ENCODE measurements at places on chromosomes 11 and 22.

- no peak for DNase-seq
Measured at GRCh38 chr11:289398-289711, 429 bp downstream of the PGGHG start.

DNA sequence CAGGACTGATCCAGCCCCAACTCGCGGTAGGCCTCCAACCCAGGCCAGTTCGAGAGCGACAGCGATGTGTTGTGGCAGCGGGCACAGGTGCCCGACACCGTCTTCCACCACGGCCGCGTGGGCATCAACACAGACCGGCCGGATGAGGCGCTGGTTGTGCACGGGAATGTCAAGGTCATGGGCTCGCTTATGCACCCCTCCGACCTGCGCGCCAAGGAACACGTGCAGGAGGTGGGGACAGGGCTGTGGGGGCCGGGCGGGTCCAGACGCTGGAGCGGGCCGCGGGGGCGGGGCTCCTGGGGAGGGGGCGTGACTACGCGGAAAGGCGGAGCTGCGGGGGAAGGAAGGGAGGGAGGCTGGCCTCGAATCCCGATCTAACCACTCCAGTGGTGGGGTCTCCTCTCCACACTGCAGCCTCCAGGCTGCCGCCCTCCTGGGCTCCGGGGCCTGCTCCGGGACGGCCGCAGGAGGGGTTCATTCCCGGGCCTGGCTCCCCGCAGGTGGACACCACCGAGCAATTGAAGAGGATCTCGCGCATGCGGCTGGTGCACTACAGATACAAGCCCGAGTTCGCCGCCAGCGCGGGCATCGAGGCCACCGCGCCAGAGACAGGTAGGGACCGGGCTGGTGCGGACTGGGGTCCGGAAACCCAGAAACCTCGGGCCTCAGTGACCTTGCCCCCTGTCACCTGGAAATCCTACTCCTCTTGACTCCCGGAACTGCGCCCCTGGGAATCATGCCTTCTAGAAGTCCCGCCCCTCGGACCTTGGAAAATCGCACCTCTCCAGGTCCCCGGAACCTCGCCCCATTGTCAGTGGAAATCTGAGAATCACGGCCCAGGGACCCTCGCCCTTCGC lies 14.9 kb downstream of the TMEM258 start:
- no peak for DNase-seq

DNA sequence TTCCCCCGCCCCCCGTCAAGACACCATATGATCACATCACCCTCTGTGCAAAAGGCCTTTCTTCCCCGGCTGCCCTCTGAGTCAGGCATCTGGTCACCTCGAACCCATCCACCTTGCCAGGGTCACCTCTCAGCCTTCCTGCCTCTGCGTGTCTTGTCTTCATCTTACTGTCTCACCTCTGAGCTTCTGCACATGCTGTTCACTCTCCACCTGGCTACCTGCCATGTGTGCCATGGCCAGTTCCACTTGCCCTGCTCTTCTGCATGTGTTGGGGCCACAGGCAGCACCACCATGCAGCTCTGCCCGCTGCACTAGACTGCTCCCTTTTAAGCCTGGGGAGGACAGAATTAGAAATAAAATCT lies 9.8 kb downstream of the ZNF74 start:
- no peak for DNase-seq

- DNase-seq = no peak
Measured at GRCh38 chr22:36395915-36396314, 8.1 kb upstream of the MYH9 start.

DNA sequence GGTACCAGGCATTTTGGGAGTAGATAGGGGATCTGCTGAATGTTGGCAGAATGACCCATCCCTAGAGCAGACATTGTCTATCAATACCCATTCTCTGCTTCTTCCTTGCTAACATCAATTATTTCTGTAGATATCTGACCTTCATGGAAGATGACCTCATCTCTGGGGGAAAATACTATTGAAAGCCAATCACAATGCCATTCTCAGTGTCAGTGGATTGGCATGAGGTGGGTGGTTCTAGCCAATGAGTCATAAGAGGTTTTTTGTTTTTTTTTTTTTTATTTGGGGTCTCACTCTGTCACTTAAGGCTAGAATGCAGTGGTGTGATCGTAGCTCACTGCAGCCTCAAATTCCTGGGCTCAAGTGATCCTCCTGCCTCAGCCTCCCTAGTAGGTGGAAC lies 42.5 kb downstream of the SNX19 start:
- no peak for DNase-seq

- no peak for DNase-seq
Measured at GRCh38 chr22:37979782-37980181, 4.6 kb downstream of the SOX10 start.

- peak; percentile 100 for DNase-seq
Measured at GRCh38 chr22:49517211-49517610, 310.5 kb downstream of the BRD1 start.

GRCh38 chr22:26852176-26852575 lies 194.8 kb downstream of the MIAT start:
- DNase-seq = no peak

DNA sequence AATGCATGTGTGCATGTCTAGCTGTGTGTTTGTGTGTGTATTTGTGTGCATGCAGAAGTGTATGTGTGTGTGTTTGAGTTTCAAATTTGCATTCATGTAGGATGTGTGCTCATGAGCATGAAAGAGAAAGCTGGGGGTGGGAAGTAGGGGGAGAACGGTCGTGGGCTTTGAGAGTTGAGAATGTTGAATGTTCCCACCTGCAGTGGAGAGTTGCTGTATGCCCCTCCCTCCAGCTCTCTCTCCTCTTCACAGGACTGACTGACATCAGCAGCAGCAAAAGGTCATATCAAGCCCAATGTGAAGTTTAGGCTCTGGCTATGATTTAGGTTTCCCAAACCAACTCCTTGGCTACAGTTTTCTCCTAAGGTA lies 63.8 kb upstream of the RRAS2 start:
- DNase-seq = no peak

DNA sequence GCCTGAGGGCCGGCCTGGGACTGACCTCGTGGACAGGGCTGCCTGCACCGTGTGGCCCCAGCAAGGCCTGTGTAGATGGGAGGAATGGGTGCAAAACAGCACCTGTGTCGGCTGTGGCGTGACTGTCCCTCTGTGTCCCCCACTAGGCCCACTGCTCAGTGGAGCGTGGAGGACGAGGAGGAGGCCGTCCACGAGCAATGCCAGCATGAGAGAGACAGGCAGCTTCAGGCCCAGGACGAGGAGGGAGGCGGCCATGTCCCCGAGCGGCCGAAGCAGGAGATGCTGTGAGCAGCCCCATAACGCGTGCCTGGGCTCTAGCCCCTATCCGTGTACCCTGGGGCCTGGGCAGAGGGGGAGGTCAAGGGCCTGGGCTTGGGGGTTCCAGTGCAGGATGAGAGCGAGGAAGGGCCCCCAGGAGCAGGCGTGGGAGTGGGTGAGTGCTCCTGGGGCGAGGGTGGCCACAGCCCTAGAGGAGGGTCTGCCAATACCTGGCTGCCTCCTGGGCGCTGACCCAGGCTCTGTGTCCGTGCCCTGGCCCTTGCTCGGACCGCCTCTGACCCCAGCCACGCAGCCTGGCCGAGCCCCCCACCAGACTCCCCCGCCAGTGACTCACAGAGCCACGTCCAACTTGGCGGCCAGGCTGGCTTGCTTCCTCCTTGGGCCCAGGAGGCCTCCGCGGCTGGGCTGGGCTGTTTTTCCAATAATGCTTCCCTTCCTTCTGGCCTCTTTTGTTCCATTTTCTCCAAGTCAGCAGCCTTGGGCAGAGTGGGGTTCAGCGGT lies 11.6 kb downstream of the PRR33 start:
- no peak for DNase-seq

DNA sequence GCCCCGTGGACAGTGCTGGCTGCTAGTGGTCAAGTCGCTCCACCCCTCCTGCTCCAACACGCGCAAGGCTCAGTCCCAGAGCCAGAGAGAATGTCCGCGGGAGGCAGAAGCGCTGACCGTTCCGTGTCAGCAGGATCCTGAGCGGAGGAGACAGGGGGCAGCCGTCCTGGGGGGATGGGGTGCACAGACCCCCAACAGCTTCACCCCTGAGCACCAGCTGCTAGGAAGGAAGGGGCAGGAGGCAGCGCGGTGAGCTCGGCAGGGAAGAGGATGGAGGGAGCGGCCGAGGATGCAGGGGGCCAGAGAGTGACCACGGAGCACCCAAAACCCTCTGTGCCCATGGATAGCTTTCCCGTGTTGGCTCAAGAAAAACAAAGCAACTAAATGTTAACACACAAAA lies 6.4 kb upstream of the TTLL8 start:
- no peak for DNase-seq

- DNase-seq = no peak
Measured at GRCh38 chr11:70063555-70063954, 14.6 kb upstream of the ANO1 start.

- no peak for DNase-seq
Measured at GRCh38 chr11:19689281-19690000, 23.2 kb upstream of the NAV2 start.

- DNase-seq = peak; percentile 23
Measured at GRCh38 chr22:39634530-39635405, 64.2 kb downstream of the CACNA1I start.

DNA sequence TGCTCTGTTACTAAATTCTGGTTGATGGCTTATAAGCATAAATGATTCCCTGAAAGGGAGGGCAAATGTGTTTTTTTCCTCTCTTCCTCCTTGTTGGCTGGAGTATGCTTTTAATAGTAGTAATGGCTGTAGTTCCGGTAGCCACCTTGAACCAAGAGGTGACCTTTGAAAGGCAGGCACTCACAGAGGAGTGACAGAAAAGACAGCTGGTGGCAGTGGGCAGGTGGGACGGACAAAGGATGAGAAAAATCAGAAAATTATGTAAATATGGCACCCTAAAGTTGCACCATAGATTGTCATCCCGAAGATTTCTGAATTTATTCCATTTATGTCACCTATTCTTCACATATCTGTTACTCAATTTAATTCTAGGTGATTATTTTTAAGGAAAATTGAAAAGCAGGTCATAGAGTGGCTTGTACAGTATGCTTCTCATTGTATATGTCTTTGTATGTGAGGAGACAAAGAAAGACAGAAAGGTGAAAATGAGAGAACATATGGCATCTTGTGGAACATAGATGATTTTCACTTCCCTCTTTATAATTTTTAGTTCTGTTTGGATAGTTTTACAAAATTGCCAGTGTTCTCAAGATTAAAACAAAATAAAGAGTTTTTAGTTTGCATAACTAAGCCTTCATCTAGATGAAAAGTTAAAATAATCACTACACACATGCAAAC lies 17.0 kb downstream of the CASP12 start:
- no peak for DNase-seq

DNA sequence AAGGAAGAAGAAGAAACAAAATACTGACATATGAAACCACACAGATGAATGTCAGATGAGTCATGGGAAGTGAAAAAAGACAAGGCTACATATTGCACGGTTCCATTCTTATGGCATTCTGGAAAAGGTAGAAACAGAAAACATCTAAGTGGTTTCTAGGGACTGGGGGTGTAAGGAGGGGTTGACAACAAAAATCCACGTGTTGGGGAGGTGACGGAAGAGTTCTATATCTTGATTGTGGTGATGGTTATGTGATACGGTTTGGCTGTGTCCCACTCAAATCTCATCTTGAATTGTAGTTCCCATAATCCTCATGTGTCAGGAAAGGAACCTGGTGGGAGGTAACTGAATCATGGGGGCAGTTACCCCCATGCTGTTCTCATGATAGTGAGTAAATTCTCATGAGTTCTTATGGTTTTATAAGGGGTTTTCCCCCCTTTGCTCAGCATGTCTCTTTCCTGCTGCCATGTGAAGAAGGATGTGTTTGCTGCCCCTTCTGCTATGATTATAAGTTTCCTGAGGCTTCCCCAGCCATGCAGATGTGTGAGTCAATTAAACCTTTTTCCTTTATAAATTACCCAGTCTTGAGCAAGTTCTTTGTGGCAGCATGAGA lies 6.4 kb upstream of the ARFGAP3 start:
- DNase-seq = no peak

GRCh38 chr22:36507518-36508010 lies 724 bp upstream of the FOXRED2 start:
- DNase-seq = no peak

DNA sequence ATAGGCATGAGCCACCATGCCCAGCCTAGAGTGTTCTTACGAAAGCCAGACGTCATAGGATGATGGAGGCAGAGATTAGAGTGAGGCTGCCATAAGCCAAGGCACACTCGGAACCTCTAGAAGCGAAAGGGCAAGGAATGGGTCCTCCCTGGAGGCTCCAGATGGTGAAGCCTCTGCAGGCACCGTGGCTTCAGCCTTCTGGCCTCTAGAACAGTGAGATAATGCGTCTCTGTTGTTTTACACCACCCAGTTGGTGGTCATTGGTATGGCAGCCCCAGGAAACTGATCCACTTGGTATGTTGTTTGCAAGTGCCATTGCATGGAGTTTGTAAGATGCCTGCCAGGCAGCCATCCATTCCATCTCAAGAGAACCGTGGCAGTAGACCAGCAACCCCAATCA lies 791.0 kb downstream of the TBC1D22A start:
- no peak for DNase-seq

GRCh38 chr11:13338427-13339069 lies 61.0 kb downstream of the BMAL1 start:
- no peak for DNase-seq
